Heart left ventricle (tissue), 16 donors: ENCODE measurements at places on chromosomes 6 and 20. TPM values are rescaled to one million over a fixed set of nuclear protein-coding genes. Genes with fewer than 3 reads are reported as not detected.
A peak's percentile ranks its signal among the peaks of the same experiment; 100 is the strongest.

DNA sequence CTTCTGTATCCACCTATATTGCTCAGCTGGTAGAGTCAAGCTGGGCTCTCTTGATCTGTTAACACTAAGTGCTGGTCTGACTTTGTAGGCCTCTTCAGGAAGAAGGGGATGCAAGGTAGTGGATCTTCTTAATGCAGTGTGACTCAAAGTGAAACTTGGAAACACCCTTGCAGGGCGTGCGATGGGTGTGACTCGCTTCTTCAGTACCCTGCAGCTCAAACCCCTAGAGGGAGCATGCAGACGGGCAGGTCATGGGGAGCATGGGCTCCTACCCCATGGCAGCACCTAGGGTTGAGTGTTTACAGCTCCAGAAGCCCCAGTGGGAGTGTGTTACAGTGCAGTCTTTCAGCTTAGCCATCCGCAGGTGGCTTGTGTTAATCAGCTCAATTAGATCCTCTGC lies 757 bp upstream of the SAMD3 start:
- no peaks in the 10 kb centered on the region for H3K4me1 ChIP-seq
- H3K27me3 ChIP-seq: no peaks in the 10 kb centered on the region
- DNase-seq: no peak
- no peaks in the 10 kb centered on the region for H3K36me3 ChIP-seq
- H3K27ac ChIP-seq: no peak overlapping the region
- no peak overlapping the region for H3K4me3 ChIP-seq

The ZSWIM3 gene
- total RNA-seq: 2.6 TPM

DNA sequence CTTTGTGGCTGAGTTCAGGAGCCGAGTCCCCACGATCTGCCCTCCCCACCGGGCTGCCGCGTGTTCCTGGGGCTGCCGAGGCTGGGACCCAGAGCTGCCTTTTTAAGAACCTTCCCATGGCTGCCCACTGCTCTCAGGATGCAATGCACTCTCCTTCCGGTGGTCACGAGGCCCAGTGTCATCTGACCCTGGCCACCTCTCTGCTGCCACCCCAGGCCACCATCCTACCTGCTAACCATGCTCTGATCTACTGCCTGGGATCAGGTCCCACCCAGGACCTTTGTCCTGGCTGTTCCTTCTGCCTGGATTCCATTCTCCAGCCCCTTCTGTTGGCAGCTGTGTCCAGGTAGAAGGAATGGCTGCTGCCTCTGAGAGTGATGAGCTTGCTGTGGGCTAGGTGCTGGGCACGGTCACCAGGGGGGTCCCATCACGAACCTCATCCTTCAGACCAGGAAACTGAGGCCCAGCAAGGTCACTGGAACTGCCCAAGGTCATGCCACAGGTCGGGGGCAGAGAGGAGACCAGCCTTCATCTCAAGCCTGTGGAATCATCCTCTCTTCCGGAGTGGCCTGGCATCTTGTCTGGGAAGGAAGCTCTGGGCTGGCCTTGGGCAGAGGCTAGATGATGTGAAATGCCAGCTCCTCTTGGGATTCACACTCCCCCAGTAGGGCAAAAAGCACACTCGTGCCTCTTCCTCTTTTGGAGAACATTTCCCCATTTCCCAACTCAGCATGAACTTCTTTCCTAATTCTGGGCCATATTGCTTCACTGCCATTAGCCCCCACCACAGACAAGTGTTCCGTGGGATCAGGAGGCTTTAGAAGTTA lies 20.5 kb downstream of the PCK1 start:
- H3K4me1 ChIP-seq: peaks cover 6% of the 10 kb centered on the region
- DNase-seq: no peak
- peaks cover 55% of the 10 kb centered on the region for H3K27me3 ChIP-seq
- no peak overlapping the region for H3K4me3 ChIP-seq

DNA sequence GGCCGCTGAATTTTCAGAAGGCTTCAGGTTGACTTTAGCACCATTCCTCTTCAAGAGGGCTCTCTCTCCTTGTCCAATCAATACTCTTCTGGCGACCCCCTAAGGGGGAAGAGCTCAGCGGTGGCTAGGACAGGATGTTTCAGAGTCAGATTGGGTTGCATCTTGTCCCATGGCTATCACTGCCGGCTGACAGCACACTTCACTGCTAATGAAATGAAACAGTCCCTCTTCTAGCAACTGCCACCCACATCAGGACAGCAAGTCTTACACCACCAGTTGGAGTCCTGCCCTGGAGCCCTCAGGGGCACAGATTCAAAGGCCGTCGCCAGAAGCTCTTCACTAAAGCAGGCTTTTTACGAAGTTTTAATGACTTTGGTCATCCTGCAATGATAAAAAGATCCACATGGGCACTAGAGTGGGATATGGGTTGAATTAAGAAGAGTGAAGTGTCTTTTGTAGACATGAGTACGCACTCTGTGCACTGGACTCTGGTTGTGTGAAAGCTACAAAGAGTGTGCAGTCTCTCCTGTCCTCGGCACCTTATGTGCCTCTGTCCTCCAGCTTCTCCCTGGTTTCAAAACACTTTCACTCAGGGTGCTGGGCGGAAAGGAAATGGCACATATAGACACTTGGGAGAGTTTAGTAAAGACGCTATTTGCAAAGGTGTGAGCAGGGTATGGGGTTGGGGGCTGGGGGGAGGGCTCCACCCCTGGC lies 66.1 kb upstream of the SLC22A16 start:
- DNase-seq: peak; percentile 69
- no peaks in the 10 kb centered on the region for H3K27me3 ChIP-seq
- peaks cover 32% of the 10 kb centered on the region for H3K4me1 ChIP-seq

The RNASET2 gene
- total RNA-seq: 10.8 TPM

- H3K36me3 ChIP-seq: no peaks in the 10 kb centered on the region
- no peak for DNase-seq
- no peaks in the 10 kb centered on the region for H3K27me3 ChIP-seq
- H3K27ac ChIP-seq: no peak overlapping the region
- peaks cover 6% of the 10 kb centered on the region for H3K4me1 ChIP-seq
Measured at GRCh38 chr6:164114651-164115050, 700.1 kb downstream of the QKI start.
